ENCODE measurements at places on chromosomes 1 and 21.

GRCh38 chr1:157948312-157949073, 45.0 kb upstream of the KIRREL1 start:
- DNase-seq: peak; percentile 57

- no peak for DNase-seq
These were observed 9.7 kb upstream of the ZBTB48 start for GRCh38 chr1:6570100-6570499.

GRCh38 chr1:15848929-15849774, 1.6 kb downstream of the SPEN start:
- peak; percentile 90 for DNase-seq

- DNase-seq: no peak
These were observed 13.1 kb downstream of the KCND3 start for GRCh38 chr1:111976332-111976731.

GRCh38 chr1:64343823-64344190, 126.1 kb upstream of the CACHD1 start:
- DNase-seq: no peak

GRCh38 chr1:116481934-116482333, 88.9 kb downstream of the CD58 start:
- no peak for DNase-seq

GRCh38 chr1:168509210-168509609, 34.6 kb downstream of the XCL2 start:
- peak; percentile 7 for DNase-seq
